ENCODE measurements at places on chromosomes 16 and 17.
A peak's percentile ranks its signal among the peaks of the same experiment; 100 is the strongest.

DNA sequence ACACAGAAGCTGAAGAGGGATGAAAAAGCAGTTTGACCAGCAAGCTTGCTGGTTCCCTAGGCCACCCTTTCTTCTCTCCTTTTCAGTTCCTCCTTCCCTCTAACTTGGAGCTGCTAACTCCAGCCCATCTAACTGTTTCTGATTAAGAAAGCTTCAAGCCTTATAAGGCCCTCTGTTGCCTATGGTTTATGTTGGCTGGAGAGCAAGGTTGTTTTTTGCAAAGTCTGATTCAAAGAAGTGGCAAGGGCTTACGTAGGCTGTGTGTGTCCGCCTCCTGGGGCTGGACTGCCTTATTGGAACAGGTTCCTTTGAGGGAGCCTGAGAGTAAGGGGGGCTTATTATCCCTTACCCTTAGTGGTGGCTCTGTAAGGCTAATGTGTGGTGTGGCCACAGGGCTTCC lies 7.1 kb downstream of the AKAP1 start:
- DNase-seq: peak; percentile 74

DNA sequence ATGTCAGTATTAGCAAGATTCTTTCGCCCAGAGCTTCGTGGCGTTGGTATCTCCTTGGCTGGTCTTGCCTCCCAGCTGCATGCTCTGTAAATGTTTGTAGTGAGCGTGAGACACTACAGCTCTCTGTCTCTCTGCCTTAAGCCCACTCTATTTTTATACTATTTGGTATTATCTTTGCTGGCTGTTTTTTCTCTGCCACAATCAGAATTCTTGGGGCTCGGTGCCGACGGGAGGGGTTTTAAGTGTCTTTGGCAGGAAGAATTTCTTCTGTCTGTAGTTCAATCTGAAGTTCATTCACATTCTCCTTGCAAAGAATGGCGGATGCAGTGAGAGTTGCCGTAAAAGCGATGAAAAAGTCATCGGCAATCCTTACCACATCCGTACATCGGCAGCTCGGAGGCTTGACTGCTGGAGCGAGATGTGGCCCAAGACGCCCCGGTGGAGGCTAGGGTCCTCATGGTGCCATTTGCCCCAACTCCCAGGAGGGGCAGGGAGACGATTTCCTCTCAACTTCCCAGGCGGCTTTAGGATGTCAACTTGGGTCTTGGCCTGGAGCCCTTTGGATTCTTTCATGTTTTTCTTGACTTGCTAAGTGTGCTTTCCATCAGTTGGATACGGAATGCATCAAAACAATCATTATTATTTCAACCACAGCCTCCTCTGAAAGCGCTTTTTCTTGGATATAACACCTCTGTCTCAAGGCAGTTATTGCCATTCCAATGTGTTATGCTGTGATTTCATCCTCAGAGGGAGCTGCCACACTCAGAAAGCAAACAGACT lies 132.3 kb upstream of the SDK2 start:
- DNase-seq: no peak

- no peak for DNase-seq
Observed at GRCh38 chr17:29603109-29603674, 10.3 kb downstream of the ANKRD13B start.

- peak; percentile 36 for DNase-seq
Observed at GRCh38 chr17:65609749-65610148, 48.3 kb upstream of the AXIN2 start.

- peak; percentile 73 for DNase-seq
Observed at GRCh38 chr16:11698271-11698689, 30.0 kb downstream of the SNN start.

DNA sequence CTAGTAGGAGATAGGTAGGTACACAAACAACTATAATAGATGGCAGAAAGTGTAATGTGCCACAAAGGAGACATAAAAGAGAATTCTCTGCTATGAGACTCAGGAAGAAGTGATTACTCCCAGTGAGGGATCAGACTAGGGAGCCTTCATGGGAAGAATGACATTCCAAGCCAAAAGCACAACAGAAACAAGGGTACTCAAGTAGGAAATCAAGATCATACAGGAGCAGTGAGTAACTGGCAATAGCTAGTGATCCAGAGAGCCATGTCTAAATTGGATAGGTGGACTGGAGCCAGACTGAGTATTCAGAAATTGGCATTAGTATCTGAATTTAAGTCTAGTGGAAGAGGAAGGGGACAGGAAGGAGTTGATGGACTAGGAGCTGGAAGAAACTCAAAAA lies 10.7 kb downstream of the RFFL start:
- peak; percentile 12 for DNase-seq

- no peak for DNase-seq
Observed at GRCh38 chr17:2064147-2064489, 9.2 kb downstream of the HIC1 start.

- no peak for DNase-seq
Observed at GRCh38 chr16:85445064-85445778, 167.9 kb upstream of the GSE1 start.

DNA sequence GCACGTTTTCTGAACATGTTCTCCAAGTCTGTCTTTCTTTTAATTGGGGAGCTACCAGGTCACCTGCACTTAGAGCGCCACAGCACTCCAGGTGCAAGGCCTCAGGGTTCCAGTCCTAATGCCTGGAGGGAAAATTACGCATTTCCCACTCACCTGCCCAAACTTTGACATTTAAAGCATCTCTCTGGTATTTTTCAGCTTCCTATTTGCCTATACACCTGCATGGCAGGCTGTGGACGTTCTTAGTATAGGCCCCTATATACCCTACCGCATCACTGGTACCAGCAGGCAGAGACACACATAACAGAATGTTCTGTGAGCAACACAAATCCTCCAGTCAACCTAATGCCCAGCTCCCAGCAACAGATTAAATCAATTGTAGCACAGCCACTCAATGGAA lies 213.3 kb downstream of the MRTFB start:
- no peak for DNase-seq

DNA sequence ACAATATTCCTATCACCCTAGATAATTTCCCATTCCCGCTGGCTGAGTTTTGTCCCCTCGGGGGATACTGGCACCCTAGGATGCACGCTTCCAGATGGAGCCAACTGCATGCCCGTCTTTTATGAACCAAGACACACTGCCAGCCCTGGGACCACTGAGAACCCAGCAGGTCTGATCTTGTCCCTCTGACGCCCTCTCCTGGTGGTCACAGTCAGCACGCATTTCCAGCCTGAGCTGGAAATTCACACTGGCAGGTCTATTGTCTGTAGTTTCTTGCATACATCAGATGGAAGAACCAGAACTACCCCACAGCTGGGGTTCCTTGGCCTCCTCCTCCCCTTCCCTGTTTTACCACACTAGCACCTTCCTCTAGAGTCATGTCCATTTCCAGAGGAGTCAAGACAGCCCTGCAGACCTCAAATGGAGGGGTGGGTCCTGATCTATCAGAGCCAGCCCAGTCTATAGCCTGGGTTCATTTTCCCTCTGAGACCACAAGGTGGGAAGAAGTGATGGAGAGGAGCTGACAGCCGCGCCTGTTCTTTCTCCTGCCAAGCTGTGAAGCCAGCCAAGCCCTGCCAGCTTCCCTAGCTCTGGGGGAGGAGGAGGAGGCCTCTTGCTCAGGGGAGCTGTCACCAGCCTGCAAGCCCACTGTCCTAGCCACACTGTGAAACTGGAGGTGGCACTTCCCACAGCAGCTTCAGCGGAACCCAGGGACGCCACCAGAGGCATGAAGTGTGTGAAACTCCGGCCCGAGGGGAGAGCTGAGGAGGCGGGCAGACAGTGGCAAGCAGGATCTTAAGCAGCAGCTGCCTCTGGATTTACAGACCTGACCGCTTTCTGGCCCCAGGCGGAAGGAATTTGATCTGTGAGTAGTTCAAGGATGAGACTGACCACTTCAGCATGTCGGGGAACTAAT lies 29.3 kb downstream of the MXRA7 start:
- peak; percentile 68 for DNase-seq

GRCh38 chr17:56114469-56114868 lies 38.8 kb upstream of the ANKFN1 start:
- no peak for DNase-seq

DNA sequence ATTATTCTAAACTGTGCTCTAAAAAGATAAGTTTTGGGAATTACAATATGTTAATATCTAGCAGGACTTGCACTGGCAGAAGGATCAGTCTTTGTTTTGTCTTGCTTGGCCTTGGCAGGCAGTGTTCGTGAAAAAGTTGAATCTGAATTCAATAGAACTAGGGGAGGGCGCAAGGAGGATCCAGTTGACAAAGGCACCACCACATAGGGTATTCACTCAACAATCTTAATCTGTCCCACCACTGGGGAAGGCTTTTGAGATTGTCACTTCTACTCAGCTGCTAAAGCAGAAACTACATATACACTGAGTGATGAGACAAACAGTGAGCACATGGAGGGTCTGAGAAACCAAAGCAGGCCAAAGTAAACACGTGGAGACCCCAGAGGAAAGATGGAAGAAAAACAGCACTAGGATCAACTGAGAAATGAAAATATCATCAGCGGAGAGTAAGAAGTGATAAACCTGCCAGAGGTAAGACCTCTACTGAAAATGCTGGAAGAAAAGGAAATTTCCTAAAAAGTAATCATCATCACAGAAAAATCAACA lies 2.4 kb downstream of the AMFR start:
- DNase-seq: no peak

DNA sequence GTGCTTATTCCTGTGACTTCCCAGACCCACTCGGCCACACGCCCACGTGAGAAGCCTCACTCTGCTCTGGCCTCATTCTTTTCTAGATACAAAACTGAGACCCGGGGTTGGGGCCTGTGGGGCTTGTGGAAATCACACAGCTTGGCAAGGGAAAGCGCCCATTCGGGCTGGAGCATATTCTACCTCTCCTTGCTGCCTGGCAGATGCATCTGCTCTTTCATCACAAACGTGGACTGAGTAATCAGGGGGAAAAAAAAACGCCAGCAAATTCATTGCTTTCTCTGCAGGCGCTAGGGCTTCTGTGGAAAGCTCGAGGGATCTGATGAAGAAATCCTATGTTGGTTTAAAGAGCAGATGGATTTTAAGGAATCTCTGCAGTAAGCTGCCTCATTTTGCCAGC lies 44.4 kb downstream of the DNAH9 start:
- DNase-seq: no peak

GRCh38 chr17:9331279-9332131 lies 244.1 kb downstream of the STX8 start:
- DNase-seq: no peak

DNA sequence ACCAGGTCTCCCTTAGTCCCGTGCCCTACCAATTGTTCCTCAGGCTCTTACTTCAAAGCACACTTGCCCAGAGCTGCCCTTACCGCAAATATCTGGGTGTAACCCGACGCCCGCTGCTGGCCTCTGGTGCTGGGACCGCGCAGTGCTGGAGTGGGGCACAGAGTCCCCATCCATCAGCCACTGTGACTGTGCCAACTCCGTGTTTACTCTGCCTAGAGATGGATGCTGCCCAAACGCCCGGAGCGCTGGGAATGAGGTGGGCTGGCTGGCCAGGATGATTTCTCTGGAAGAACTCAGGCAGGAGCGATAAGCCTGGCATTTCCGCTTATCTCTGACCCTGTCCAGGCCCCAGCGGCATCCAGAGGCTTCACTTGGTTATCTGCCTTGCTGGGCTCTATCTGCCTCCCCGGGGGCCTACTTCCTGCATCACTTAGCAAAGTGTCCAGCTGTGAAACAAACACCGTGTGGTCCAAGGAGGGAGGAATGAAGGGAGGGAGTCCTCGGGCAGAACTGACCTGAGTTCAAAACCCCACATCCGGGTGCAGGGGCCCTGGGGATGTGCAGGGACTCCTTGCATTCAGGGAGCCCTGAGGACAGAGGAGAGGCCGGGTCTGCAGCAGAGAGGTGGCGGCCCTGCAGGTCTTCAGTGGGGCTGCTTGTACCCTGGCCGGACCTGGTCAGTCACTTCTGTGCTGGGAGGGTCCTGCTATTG lies 9.4 kb upstream of the MYLK3 start:
- no peak for DNase-seq

DNA sequence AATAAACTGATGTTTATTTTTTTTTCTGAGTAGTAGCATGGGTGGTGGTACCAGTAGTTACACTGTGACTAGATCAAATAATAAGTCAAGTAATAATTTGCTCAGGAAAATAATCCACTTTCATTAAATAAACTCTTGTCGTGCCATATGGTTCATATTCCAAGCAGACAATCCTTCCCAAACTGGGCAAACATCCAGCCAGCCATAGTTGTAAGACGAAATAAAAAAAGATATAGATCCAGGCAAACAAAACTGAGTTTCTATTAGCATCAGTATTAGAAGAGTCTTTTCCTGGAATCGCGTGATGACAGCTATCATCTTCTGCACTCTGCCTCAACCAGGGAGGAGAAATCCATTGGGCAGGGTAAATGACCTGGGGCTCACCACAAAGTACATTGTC lies 508.4 kb upstream of the GOT2 start:
- DNase-seq: no peak

GRCh38 chr16:75288596-75289120 lies 37.2 kb upstream of the BCAR1 start:
- DNase-seq: no peak

All from iris pigment epithelial cell (primary cell).